OCI-M1 (cell line): ENCODE measurements at places on chromosomes 1 and 21.

DNA sequence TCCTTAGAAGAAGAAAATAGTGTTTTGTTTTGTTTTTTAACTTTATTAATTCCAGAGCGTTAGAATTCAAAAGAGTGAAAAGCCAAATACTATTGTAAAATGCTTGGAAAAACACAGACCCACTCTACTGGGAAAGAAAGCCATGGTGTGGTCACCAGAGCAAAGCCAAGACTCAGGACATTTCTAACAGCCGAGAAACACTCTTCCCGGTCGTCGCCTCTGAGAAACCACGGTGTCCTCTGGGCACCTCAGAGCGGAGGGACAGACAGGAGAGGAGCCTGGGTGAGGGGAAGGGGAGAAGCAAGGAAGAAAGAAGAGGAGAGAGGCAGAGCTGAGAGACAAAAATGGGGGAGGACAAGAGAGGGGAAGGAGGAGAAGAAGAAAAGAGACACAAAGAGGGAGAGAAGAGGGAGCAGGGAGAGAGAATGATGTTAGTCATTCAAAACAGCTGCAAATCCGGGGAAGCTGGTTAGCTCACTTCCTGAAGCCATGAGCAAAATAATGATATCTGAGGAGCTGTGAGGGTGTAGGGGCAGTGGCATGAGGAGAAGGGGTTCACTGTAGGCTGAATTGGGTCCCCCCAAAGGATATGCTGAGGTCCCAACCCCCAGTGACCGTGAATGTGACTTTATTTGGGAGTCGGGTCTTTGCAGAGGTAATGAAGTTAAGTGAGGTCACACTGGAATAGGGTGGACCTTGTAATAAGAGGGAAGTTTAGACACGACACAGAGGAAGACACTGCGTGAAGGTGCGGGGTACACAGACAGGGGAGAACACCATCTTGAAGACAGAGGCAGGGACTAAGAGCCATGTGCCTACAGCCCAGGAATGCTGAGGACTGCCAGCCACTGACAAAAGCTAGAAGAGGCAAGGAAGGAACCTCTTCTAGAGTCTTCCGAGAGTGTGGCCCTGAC, 58.2 kb upstream of the DMRTB1 start:
- DNase-seq, result no peak

GRCh38 chr1:48208652-48209051, 13.9 kb upstream of the SLC5A9 start:
- no peak for DNase-seq

GRCh38 chr1:205324781-205325180, 3.2 kb upstream of the NUAK2 start:
- no peak for DNase-seq

DNA sequence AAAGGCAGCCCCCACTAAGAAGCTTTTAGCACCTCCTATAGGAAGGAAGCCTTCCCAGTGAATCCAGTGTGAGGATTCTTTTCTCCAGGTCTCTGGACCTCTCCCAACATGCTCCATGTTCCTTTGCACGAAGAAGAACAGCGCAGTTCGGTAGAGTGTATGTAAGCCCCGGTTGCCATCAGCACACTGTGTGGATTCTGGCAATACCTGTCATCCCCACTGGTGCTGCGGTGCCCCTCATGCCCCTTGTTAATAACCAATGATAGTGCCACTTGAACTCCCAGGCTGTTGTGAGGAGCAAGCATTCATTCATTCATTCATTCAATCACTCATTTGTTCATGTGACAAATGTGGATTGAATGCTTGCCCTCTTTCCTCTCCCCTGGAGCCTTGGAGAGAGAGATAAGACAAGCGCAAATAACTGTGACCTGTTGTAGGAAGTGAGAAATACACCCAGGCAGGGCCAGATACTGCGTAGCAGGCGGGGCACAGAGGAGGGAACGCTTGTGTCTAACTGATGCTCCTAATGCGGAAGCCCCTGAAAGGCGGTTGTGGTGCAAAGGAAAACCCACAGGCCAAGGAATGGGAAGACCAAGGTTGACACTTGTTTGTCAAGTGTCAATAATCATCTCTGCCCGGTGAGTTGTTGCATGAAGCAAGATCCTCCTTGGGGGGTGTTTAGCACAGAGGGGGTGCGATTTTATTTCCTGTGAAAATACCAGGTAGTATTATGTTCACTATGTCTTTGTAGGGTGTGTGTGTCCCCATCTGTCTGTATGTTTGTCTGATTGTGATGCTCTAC, 9.8 kb downstream of the LGR6 start:
- peak; percentile 77 for DNase-seq

DNA sequence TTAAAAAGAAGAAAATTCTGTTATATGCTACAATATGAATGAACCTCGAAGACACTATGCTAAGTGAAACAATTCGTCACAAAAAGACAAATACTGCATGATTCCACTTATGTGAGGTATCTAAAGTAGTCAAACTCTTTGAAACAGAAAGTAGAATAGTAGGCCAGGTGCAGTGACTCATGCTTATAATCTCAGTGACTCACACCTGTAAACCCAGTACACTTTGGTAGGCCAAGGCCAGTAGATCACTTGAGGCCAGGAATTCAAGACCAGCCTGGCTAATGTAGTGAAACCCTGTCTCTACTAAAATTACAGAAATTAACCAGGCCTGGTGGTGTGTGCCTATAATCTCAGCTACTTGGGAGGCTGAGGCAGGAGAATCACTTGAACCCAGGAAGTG, 25.7 kb downstream of the EPHA10 start:
- DNase-seq, result no peak

DNA sequence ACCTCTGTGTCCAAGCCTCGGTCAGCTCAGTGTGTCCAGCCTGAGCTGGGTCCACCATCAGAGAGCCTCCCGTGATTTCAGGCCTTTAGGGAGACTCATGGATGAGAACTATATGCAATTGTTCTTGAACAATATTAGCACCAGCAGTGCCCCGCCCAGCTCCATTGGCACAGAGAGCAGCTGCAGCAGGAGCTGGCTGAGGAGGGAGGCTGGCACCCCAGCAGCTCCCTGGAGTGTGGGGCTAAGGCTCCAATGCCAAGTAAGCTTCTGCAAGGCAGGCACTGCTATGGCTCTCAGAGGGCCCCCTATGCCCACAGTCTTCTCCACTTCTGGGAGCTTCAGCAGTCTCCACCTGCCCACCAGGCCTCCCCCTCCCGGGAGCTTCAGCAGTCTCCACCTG, 593.3 kb downstream of the MATN1 start:
- DNase-seq, result no peak

GRCh38 chr1:99677416-99677815, 31.5 kb downstream of the PALMD start:
- DNase-seq, result no peak

- DNase-seq, result no peak
These were observed 1.5 kb downstream of the STUM start for GRCh38 chr1:226549937-226550671.

- no peak for DNase-seq
These were observed 1.6 kb downstream of the ST6GALNAC5 start for GRCh38 chr1:76868916-76869315.

- DNase-seq, result no peak
These were observed 5.8 kb downstream of the RGS1 start for GRCh38 chr1:192581131-192581927.

DNA sequence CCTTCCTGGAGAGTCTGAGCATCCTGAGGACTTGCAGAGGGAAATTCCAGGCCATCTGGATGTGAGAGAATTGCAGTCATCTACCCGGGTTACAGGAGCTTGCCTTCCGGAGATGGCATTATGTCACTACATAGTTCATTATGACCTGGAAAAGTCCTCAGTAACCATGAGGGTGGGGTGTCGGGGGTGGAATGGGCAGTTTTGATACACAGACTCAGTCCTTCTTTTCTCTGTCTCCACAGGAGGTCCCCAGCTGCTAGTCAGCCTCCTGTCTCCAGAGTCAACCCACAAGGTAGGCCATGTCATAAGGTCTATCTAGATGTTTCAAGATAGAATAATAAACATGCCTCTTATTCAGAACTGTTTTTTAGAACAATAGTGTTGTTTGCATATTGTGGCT, 268.2 kb upstream of the SGIP1 start:
- no peak for DNase-seq

DNA sequence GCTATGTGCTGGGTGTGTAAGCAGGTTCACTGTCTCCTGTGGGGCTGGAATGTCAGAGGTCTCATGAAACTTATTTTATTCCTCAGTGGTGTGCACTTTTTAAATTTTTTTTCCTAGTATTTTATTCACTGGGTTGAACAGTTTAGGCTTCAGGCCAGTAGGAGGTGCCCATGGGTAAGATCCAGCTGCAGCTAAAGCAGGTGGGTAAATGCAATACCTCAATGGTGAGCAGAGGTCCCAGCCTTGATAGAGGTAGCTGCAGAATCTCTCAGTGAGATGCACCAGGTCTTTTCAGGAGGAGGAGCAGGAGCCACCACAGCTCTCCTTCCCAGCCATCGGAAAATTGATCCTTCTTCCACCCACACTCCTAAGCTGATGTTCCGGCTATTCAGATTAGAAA, 12.6 kb upstream of the OR6N2 start:
- peak; percentile 45 for DNase-seq

DNA sequence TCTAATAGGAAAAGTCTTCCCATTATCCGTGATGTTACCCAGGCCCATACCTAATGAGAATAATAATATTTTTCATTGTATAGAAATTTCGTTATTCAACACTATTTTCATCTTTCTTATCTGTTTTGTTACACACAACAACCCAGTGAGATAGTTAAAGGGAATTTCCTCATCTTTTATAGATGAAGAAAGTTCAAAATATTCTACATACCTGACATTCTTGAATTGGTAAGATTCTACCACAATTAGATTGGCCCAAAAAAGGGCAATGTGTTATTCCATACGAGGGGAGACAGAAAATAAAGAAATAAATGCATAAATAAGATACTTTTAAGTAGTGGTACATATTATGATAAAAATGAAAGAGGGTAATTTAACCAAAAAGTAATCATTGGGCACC, 405.5 kb upstream of the ADAMTS5 start:
- no peak for DNase-seq
